ENCODE measurements at places on chromosomes 2 and 18.
A peak's percentile ranks its signal among the peaks of the same experiment; 100 is the strongest.

- peak; percentile 93 for DNase-seq
Measured at GRCh38 chr2:47016172-47016913, 100.7 kb upstream of the MCFD2 start.

GRCh38 chr18:26642440-26643348 lies 94.3 kb upstream of the KCTD1 start:
- no peak for DNase-seq

DNA sequence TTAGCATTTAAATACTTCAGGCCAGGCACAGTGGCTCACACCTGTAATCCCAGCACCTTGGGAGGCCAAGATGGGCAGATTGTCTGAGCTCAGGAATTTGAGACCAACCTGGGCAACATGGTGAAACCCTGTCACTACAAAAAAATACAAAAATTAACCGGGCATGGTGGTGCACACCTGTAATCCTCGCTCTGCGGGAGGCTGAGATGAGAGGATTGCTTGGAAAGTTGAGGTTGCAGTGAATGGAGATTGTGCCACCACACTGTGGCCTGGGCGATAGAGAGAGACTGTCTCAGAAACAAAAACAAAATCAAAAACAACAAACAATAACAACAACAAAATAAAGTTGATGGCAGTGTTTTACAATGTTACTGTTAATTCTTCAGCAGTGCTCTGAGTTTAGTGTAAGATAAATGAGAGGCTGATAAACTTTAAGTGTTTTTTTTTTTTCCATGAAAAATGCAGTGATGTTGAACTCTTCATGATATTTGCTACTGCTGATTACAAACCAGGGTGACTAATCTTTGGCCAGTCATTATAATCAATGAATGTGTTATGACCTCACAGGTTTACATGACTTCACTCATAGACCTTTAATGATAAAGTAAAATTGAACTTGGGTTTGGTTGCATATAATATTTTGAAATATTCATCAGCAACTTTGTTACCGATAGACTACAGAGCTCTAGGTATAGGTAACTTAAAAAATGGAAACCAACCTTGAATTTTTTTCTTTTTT lies 2.5 kb downstream of the ITGAV start:
- DNase-seq, result no peak

- DNase-seq, result no peak
Measured at GRCh38 chr2:144459937-144460336, 60.0 kb downstream of the ZEB2 start.

DNA sequence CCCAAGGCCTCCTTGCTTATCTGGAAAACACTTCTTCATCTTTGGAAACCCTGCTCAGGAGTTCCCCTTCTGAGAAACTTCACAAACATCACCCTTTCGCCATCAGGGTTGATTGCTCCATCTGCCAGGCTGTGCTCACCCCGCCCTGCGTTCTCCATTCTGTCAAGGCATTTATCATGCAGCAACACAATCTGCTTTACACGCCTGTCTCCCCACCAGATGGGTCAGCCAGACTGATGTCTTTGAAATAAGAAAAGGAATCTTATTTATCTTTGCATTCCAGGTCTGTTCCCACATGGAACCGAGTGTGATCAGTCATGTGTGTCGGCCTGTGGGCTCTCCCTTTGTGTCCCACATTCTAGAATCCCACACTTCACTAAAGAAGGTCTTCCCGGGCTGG lies 110.0 kb upstream of the ARL4C start:
- peak; percentile 40 for DNase-seq

All from fibroblast of upper back skin (primary cell).